Kidney (tissue), 22 donors: ENCODE measurements at places on chromosomes 5 and 9.
A peak's percentile ranks its signal among the peaks of the same experiment; 100 is the strongest.

DNA sequence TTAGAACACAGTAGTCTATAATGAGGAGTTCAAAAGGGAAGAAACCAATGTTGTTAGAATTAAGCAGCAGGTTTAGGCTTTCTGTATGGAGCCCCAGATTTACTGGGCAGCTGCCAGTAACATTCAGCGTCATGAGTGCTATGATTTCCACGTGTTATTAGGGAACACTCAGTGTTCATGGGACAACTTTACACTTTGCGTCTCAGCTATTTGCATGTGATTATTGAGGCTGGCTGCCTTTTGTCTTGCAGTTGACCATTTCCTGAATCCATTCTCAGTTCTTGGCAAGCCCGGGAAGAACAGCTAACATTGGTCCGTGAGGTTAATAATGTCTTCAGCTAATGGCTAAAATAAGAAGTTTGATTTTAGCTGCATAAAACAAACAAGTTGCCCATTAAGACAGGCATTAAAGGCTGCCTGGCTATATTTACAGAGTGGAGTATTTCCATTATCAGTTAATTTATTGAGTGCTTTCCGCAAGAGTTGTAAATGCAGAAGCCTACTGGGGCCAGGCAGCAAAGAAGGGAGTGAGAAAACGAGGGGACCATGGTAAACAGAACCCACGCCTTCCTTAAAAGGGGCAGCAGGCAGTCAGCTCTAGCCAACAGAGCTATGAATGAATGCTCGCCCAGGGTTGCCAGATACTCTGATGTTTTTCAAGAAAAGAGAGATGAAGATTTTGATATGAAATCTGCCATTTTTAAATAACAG lies 120.9 kb downstream of the PIP5K1B start:
- no peak for DNase-seq
- no peaks in the 10 kb centered on the region for H3K36me3 ChIP-seq
- H3K4me3 ChIP-seq, result no peak overlapping the region
- peaks cover 5% of the 10 kb centered on the region for H3K4me1 ChIP-seq

DNA sequence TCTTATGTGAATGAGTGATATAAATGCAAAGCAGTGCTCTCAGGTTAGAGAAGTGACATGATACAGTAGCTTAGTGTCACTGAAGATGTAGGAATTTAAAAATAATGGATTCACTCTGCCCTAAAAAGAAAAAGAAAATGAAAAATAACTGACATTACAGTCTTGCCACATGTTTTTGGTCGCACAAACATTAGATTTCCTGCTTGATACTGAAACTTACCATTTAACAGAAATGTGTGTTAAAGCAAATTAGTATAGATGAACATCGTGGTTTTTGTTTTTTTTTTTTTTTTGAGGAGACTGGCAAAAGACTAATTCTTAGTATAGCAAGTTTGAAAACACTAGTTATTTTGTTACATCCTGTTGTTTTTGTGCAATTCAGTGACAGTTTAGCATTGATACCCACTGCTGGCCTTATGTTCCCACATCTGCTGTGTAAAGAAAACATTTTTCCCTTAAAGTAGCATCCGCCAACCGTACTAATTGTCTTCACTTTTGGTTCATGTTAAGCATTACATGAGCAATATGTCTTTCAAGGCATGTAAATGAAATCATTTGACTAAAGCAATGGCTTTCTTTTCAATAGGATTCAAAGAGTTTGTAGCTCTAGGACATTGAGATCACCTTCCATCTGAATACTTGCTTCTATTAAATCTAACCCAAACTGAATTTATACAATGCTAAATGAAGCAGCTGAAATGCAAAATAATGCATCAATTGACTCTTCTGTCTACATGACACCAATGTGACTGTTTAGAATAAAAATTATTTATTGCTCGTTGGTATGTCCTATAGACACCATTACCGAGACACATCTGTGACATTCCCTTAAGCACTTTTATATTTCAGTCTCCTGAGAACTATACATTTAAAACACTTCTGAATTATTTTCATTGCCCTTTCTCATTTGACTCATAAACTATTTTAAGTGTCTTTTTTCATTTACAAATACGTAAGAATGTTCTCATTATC lies 859.1 kb downstream of the MAT2B start:
- no peaks in the 10 kb centered on the region for H3K27me3 ChIP-seq
- no peaks in the 10 kb centered on the region for H3K36me3 ChIP-seq
- H3K4me1 ChIP-seq, result no peaks in the 10 kb centered on the region
- no peak overlapping the region for H3K4me3 ChIP-seq
- no peak for DNase-seq

DNA sequence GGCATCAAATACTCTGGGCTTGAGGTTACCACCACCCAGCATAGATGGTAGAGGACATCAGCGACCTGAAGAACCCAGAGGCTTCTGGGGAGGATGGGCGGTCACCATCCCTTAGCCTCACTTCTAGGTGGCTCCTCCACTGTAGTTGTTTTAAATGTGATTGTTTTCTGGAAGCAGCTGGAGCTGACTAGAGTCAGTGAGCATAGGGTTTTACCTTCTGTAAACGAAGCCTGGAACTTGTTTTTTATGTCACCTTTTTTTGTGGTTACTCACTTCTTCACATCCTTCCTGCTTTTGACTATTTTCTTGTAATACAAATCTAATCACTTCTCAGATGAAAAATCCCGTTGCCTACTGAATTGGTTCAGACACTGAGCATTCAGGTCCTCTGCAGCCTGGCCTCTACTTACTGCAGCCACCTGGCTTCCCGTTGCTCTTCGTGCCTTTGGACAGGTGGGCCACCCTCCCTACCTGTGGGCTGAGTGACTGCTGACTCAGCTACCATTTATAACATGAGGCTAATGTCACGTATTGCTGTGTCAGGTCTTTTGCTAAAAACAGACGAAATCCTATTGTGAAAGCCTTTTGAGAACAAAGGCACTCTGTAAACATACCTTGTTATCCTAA lies 167.8 kb downstream of the MAN2A1 start:
- H3K4me1 ChIP-seq, result no peaks in the 10 kb centered on the region
- no peak overlapping the region for H3K4me3 ChIP-seq
- no peak for DNase-seq
- H3K27me3 ChIP-seq, result no peaks in the 10 kb centered on the region
- H3K27ac ChIP-seq, result no peak overlapping the region

DNA sequence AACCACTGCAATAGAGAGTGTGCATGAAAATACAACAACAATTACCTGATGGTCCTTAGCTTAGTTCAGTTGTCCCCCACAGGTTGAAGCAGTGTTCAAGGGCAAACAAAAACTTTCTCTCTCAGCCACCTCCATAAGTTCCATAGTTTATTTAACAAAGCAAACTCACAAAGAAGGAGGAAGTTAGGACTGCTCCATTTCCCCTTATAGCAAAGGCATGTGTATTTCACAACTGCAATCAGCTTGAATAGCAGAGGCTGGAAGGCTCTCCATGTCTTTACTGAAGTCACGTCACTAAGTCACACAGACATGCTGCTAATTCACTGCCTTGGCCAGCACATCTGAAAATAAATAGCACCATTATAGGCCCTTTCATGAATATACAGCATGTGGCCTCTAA lies 43.3 kb downstream of the DOCK8 start:
- no peaks in the 10 kb centered on the region for H3K27me3 ChIP-seq
- no peak overlapping the region for H3K27ac ChIP-seq
- peaks cover 8% of the 10 kb centered on the region for H3K4me1 ChIP-seq
- no peak for DNase-seq
- H3K36me3 ChIP-seq, result no peaks in the 10 kb centered on the region
- H3K4me3 ChIP-seq, result no peak overlapping the region

DNA sequence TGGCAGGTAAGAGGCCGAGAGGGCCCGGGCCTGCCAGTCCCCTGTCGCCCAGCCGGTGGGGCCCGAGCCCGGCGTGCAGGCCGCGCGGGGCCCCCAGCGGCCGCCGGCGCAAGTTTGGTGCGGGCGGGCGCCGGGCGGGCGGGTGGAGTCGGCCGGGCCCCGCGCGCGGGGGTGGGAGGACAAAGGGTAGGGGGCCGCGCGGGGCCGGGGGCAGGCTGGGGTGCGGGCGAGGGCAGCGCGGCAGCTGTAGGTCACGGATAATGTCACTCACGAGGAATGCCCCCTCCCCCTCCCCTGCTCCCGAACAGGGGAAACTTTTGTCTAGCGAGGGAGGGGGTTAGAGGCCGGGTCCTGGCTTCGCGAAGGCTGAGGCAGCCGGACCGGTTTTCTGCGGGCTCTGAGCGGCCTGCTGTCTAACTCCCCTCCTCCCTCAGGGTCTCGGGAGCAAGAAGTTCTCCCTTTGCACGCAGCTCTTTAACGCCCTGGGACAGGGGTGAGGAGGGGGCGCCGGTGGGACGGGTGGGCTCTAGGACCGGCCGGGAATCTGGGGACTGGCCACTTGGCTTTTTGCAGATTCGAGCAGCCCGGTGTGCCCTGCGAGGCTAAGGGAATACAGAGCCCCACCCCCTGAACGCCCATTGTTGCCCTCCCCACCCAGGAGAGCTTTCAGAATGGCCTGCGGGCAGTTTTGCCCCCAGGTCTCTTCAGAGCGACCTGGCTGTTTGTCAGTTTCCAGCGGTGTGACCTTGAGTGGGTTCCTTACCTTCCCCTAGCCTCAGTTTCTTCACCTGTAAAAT lies 21.3 kb upstream of the NDST1 start:
- H3K27ac ChIP-seq, result peak overlapping the region; percentile 92
- H3K4me1 ChIP-seq, result peaks cover 2% of the 10 kb centered on the region
- DNase-seq, result peak; percentile 86
- no peaks in the 10 kb centered on the region for H3K27me3 ChIP-seq
- peak overlapping the region; percentile 68 for H3K4me3 ChIP-seq
